Ascending aorta (tissue), 2 donors: ENCODE measurements at places on chromosomes 1 and 21.

GRCh38 chr1:206723462-206723804 is 38.7 kb downstream of the MAPKAPK2 start:
- H3K36me3 ChIP-seq, result no peaks in the 10 kb centered on the region
- no peaks in the 10 kb centered on the region for H3K27me3 ChIP-seq
- no peak for DNase-seq
- H3K4me1 ChIP-seq, result peaks cover 47% of the 10 kb centered on the region
- peak overlapping the region; percentile 84 for H3K27ac ChIP-seq
- H3K4me3 ChIP-seq, result peak overlapping the region; percentile 27

- H3K27ac ChIP-seq, result no peak overlapping the region
- H3K27me3 ChIP-seq, result no peaks in the 10 kb centered on the region
- H3K36me3 ChIP-seq, result no peaks in the 10 kb centered on the region
- H3K4me1 ChIP-seq, result no peaks in the 10 kb centered on the region
- H3K4me3 ChIP-seq, result no peak overlapping the region
- no peak for DNase-seq
These were observed 34.1 kb downstream of the TSEN15 start for GRCh38 chr1:184085667-184086066.

GRCh38 chr21:42409366-42409765 is 5.7 kb downstream of the UBASH3A start:
- H3K4me3 ChIP-seq, result no peak overlapping the region
- DNase-seq, result no peak
- no peak overlapping the region for H3K27ac ChIP-seq
- H3K27me3 ChIP-seq, result no peaks in the 10 kb centered on the region
- H3K4me1 ChIP-seq, result no peaks in the 10 kb centered on the region

- H3K4me1 ChIP-seq, result peaks cover 3% of the 10 kb centered on the region
- H3K27ac ChIP-seq, result peak overlapping the region; percentile 38
- no peaks in the 10 kb centered on the region for H3K27me3 ChIP-seq
- H3K36me3 ChIP-seq, result no peaks in the 10 kb centered on the region
These were observed 33.2 kb upstream of the SERBP1 start for GRCh38 chr1:67463298-67463955.

GRCh38 chr1:175580841-175581240 is 162.6 kb downstream of the TNR start:
- no peaks in the 10 kb centered on the region for H3K4me1 ChIP-seq
- no peak overlapping the region for H3K4me3 ChIP-seq
- DNase-seq, result no peak
- no peaks in the 10 kb centered on the region for H3K27me3 ChIP-seq
- no peak overlapping the region for H3K27ac ChIP-seq
- no peaks in the 10 kb centered on the region for H3K36me3 ChIP-seq

- H3K36me3 ChIP-seq, result no peaks in the 10 kb centered on the region
- H3K27me3 ChIP-seq, result no peaks in the 10 kb centered on the region
- H3K4me3 ChIP-seq, result no peak overlapping the region
- no peaks in the 10 kb centered on the region for H3K4me1 ChIP-seq
These were observed 15.1 kb downstream of the STUM start for GRCh38 chr1:226563666-226564065.

- no peak overlapping the region for H3K4me3 ChIP-seq
- no peaks in the 10 kb centered on the region for H3K4me1 ChIP-seq
- DNase-seq, result peak; percentile 75
- no peaks in the 10 kb centered on the region for H3K36me3 ChIP-seq
- no peak overlapping the region for H3K27ac ChIP-seq
These were observed 123.9 kb upstream of the VAMP3 start for GRCh38 chr1:7646981-7647901.

GRCh38 chr1:202010180-202011015 is at the start of gene ELF3:
ELF3 (plus strand) TSS chr1:202010587; CDS start chr1:202011137, 550 bp downstream.
- no peaks in the 10 kb centered on the region for H3K27me3 ChIP-seq
- DNase-seq, result no peak
- no peaks in the 10 kb centered on the region for H3K4me1 ChIP-seq

GRCh38 chr21:45799765-45800338 is 156.3 kb downstream of the PCBP3 start:
- no peak overlapping the region for H3K27ac ChIP-seq
- no peaks in the 10 kb centered on the region for H3K27me3 ChIP-seq
- no peak overlapping the region for H3K4me3 ChIP-seq
- no peak for DNase-seq
- H3K36me3 ChIP-seq, result no peaks in the 10 kb centered on the region

DNA sequence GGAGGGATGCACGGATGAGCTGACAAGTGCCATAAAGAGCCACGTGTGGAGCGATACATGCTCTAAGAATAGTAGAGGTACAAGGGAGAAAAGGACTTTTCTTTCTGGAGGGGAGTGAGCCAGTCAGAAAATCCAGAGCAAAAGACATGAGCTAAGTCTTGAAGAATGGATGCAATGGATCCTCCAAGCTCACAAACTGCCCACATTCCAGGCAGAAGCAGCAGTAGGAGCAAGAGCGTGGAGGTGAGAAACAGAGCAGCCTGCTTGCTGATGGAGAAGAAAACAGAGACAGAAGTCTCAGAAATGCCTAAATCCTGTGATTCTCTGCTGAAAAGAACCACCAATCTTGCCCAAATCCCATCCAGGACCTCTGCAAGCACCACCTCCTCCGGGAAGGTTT is 78.2 kb upstream of the RALGPS2 start:
- no peak overlapping the region for H3K27ac ChIP-seq
- no peaks in the 10 kb centered on the region for H3K36me3 ChIP-seq
- H3K4me1 ChIP-seq, result no peaks in the 10 kb centered on the region
- no peak for DNase-seq
- H3K27me3 ChIP-seq, result no peaks in the 10 kb centered on the region

GRCh38 chr1:167460836-167461235 is 57.5 kb downstream of the CD247 start:
- H3K4me1 ChIP-seq, result no peaks in the 10 kb centered on the region
- H3K27ac ChIP-seq, result no peak overlapping the region
- no peak for DNase-seq
- no peak overlapping the region for H3K4me3 ChIP-seq
- H3K36me3 ChIP-seq, result no peaks in the 10 kb centered on the region
- H3K27me3 ChIP-seq, result no peaks in the 10 kb centered on the region

DNA sequence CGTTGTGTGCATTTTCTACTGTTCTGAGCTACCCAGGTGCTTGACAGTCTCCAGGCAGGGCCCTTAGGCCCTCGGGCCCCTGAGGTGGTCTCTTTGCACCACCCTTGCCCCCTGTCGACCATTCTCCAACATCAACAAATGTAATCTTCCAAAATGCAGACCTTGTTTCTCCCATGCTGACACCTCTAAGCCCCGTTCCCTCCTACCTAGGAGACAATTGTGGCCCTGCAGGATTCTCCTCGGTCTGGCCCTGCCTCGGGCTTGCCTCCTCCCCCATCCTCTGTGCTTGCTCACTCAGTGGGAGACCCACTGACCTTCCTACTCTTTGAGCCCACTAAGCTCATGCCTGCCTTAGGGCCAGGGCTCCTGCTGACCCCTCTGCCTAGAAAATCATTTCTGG is 104.2 kb upstream of the TARDBP start:
- no peak for DNase-seq
- H3K4me3 ChIP-seq, result no peak overlapping the region
- H3K4me1 ChIP-seq, result no peaks in the 10 kb centered on the region
- no peak overlapping the region for H3K27ac ChIP-seq
- H3K36me3 ChIP-seq, result no peaks in the 10 kb centered on the region

GRCh38 chr1:78627321-78627720 is 7.1 kb downstream of the IFI44L start:
- no peak overlapping the region for H3K27ac ChIP-seq
- DNase-seq, result no peak
- H3K4me3 ChIP-seq, result no peak overlapping the region
- H3K27me3 ChIP-seq, result no peaks in the 10 kb centered on the region
- H3K4me1 ChIP-seq, result no peaks in the 10 kb centered on the region
- no peaks in the 10 kb centered on the region for H3K36me3 ChIP-seq

DNA sequence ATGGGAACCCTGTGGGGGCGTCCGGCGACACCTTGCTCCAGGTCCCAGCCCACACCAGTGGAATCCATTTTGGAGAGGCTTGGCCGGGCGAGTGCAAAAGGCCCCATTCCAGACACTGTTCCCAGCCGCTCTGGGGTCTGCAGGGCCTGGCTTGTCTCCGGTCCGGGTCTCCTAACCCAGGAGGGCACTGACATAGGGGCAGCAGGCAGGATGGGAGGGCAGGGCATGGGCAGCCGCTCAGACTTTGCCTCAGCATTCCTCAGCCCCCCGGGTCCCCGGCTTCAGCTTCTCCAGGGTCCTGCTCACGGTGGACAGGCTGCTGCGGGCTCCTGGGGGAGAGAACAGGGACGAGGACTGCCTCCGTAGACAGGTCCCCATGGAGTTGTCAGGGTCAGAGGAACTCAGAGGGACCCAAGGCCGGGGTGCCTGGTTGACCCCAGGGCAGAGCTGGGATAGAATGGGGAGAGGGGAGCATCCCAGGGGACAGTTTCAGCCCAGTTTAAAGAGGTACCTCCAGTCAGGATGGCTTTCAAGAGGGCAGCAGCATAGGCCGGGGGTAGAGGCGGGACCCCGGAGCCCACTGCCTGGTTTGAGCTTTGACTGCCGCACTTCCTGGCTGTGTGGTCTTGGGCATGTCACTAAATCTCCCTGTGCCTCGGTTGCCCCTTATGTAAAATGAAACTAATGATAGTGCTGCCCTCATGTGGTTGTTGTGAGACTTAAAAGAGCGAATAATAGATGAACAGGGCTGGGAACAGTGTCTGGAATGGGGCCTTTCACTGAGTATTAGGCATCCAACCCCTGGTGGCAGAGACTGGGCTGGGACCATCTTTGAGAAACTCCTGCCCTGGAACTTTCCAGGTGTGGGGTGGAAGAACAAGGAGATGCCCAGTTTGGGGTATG is 3.7 kb downstream of the KNCN start:
- H3K36me3 ChIP-seq, result no peaks in the 10 kb centered on the region
- peaks cover 6% of the 10 kb centered on the region for H3K27me3 ChIP-seq
- peaks cover 5% of the 10 kb centered on the region for H3K4me1 ChIP-seq
- no peak overlapping the region for H3K27ac ChIP-seq
- no peak for DNase-seq

GRCh38 chr1:32872192-32872460 is 1.4 kb upstream of the FNDC5 start:
- DNase-seq, result no peak
- peaks cover 4% of the 10 kb centered on the region for H3K4me1 ChIP-seq
- H3K27ac ChIP-seq, result no peak overlapping the region
- no peaks in the 10 kb centered on the region for H3K36me3 ChIP-seq
- H3K4me3 ChIP-seq, result no peak overlapping the region

GRCh38 chr1:213492161-213493041 is 441.4 kb downstream of the RPS6KC1 start:
- H3K4me1 ChIP-seq, result no peaks in the 10 kb centered on the region
- H3K4me3 ChIP-seq, result no peak overlapping the region
- DNase-seq, result no peak
- no peak overlapping the region for H3K27ac ChIP-seq
- H3K27me3 ChIP-seq, result no peaks in the 10 kb centered on the region

DNA sequence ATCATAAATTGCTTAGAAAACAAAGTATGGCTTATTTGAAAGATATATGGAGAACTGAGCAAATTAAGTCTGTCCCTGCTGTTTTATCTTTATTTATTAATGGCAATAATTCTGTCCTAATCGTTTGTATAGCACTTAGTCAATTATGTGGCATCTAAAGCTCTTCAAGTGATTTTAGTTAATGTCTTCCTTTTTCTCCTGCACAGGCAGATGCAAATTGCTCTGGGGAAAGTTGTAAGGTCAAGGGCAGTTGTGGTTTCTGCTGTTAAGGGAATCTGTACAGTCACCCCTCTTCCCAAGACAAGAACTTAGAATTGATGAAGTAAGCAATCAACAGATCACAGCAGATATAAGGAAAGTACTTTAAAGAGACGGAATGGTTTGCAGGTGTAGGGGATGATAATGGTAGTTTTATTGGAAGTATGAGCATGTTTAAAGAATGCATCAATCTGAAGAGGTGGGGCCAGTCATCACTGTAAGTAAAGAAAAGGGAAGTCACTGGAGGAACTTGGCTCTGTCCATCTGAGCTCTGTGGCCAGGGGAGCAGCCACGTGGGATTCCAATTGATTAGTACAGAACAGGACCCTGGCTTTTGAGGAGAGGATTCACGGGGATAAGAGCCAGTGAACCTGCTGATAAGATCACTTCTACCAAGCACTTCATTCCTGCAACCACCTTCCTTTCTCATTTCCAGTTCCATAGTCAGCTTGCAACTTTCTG is 116.0 kb upstream of the KCNJ6 start:
- H3K27ac ChIP-seq, result no peak overlapping the region
- H3K36me3 ChIP-seq, result no peaks in the 10 kb centered on the region
- DNase-seq, result no peak
- no peaks in the 10 kb centered on the region for H3K4me1 ChIP-seq
- H3K27me3 ChIP-seq, result no peaks in the 10 kb centered on the region
- no peak overlapping the region for H3K4me3 ChIP-seq

GRCh38 chr1:26472320-26472900 is at the start of gene HMGN2:
HMGN2 (plus strand) TSS chr1:26472440; CDS start chr1:26472613, 173 bp downstream.
- H3K27me3 ChIP-seq, result no peaks in the 10 kb centered on the region
- peak within 1 kb of the TSS; percentile 94 for H3K27ac ChIP-seq
- peak within 1 kb of the TSS; percentile 90 for H3K4me3 ChIP-seq
- DNase-seq, result peak; percentile 91
- H3K36me3 ChIP-seq, result peaks cover 7% of the 10 kb centered on the region

- no peak for DNase-seq
- no peak overlapping the region for H3K4me3 ChIP-seq
- H3K27ac ChIP-seq, result no peak overlapping the region
- no peaks in the 10 kb centered on the region for H3K27me3 ChIP-seq
These were observed 4.7 kb upstream of the PLPP3 start for GRCh38 chr1:56583957-56584468.
